Activated CD4-positive, alpha-beta T cell treated with anti-CD3 and anti-CD28 coated beads for 4 hours (primary cell): ENCODE measurements at places on chromosomes 13 and 19.

- no peak for DNase-seq
Observed at GRCh38 chr19:7934766-7935165, 8.7 kb downstream of the TIMM44 start.

GRCh38 chr19:19250196-19250801 is 22.8 kb downstream of the TM6SF2 start:
- no peak for DNase-seq

- DNase-seq = no peak
Observed at GRCh38 chr13:26111797-26112196, 60.0 kb upstream of the SHISA2 start.

DNA sequence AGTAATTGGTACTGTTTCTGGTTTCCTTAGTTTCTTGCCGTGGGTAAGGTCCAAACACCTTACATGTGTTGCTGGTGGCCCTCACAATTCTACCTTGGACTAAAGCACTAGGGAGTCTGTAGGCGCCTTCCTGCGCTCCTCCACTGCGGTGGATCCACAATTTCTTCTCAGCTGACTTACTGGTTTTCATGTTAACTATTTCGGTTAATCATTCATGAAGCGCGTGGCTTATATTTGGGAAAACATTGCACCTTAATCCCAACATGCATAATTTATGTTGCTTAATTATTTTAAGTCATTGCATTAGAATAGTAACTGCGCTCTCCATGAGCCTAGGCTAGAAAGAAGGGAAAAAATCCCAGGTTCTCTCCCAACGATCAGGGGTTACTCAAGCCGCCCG is 37.7 kb downstream of the ARHGEF7 start:
- DNase-seq = no peak

- DNase-seq = no peak
Observed at GRCh38 chr19:4521170-4521887, 3.0 kb upstream of the PLIN4 start.

DNA sequence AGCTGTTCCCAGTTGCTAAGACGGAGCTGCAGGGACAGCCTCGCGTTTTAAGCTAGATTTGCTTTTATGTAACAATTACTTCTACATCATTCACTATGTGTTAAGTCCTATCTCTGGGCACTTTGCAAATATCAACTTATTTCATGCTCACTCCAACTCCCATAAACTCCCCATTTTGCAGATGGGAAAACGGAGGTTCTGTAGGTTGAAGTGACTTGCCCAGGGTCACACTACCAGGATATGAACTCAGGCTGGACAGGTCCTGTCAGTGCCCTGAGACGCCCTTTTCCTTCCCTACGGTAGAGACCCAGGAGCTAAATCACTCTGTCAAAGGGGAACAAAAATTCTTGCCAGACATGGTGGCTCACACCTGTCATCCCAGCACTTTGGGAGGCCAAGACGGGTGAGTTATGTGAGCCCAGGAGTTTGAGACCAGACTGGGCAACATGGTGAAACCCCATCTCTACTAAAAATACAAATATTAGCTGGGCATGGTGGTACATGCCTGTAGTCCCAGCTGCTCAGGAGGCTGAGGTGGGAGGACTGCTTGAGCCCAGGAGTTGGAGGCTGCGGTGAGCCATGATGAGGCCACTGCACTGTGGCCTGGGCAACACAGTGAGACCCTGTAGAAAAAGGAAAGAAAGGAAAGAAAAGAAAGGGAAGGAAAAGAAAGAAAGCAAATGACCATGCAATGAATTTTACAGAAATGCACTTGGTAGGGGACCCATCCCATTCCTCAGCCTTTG is 14.5 kb upstream of the NFIC start:
- no peak for DNase-seq

DNA sequence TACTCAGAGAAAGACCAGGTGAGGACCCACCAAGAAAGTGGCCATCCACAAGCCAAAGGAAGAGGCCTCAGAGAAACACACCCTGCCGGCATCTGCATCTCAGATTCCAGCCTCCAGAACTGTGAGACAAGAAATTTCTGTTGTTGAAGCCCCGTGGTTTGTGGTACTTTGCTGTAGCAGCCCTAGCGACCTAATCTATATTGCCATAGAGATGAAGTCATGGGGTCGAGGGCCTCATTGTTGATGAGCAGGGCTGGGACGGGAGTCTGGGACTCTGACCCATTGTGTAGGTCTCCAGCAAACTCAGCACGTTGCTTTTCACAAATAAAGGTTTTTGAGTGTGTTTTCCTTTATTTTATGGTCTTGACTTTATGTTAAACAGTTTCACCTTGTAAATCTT is 174.9 kb downstream of the TNFSF13B start:
- no peak for DNase-seq

- no peak for DNase-seq
Observed at GRCh38 chr13:89571676-89572075, 1775.8 kb upstream of the MIR17HG start.

DNA sequence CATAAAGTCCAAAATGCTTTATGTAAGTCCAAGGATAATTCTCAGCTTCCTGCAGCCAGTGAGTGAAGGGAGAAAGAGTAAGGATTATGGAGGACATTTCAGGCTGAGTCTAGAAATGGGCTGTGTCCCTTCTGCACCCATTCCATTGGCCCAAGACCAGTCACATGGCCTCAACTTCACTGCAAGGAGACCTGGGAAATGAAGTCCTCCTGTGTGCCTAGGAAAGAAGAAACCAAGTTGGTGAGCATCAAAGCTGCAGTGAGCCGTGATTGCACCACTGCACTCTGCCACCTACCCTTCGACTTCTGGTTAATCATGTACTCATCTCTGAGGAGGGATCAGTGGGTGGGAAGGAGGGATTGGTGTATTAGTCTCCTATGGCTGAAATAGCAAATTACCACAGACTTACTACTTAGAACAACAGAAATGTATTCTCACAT is 3.6 kb upstream of the CD37 start:
- peak; percentile 58 for DNase-seq

- no peak for DNase-seq
Observed at GRCh38 chr13:77508959-77509620, 26.4 kb upstream of the SCEL start.

- no peak for DNase-seq
Observed at GRCh38 chr19:3646336-3647092, 19.9 kb upstream of the CACTIN start.

DNA sequence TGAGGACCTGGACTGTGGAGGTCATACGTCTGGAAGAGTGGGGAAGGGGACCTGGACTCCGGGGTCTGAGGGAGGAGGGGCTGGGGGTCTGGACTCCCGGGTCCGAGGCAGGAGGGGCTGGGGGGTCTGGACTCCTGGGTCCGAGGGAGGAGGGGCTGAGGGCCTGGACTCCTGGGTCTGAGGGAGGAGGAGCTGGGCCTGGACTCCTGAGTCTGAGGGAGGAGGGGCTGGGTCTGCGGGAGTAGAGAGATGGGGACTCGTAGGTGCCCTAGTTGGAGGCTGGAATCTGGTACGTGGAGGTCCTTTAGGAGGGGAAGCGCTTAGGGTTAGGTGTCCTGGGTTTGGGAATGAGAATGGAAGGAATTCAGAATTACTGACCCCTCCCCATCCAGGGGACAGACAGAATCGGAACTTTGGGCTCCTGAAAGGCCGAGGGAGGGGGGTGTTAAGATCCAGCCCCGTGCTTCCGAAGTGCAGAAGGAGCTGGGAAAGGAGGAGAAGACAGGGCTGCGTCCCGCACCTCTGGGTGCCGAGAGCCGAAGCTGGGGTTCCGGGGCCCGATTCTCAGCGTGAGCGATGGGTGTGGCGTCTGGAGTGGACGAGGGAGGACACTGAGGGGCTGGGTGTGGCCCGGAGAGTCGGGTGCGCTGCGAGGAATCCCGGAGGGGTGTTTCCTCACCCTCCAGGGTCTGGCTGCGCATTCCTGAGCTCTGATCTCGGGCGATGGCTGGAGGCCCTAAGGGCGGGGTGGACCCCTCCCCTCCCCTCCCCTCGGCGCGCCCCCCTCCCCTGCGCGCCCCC is 608 bp downstream of the MYADM start:
- no peak for DNase-seq

- DNase-seq = no peak
Observed at GRCh38 chr13:39682310-39682709, 26.8 kb downstream of the COG6 start.

DNA sequence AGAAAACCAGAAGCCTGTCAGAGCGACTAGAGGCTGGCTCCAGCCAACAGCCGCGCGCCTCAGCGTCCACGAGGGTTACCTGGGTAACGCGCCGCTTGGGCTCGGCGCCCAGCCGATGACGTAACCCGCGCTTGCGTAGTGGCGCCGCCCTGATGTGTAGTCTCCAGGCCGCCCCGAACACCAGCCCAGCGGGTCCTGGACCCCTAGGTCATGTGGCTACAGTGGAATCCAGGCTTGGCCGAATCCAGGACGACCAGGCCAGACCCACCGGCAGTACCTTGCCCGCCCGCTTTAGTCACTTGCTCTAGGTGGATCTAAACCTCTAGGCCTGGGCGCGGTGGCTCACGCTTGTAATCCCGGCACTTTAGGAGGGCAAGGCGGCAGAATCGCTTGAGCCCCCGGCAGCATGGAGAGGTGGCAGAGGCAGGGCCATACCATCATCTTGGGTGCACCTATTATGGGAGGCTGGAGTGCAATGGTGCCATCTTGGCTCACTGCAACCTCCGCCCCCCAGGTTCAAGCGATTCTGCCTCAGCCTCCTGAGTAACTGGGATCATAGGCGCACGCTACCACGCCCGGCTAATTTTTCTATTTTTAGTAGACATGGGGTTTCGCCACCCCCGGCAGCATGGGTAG is 7.2 kb upstream of the ZNF606 start:
- peak; percentile 11 for DNase-seq

DNA sequence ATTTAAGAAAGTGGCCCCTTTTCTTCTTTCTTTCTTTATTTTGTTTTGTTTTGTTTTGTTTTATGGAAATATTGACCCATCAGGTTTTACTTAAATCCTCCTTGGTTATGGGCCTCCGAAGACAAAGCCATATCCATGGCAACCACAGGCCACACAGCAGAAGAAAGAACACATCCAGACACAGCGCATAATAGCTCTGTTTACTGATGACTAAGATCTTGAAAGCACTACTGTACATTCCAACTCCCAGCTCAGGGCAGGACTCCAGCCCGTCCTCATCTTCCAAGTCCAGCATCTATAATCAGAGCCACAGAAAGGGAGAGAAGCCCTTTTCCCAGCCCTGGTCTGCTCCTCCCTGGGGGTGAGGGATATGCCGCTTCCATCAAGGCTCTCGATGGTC is 84.3 kb downstream of the NUFIP1 start:
- no peak for DNase-seq

DNA sequence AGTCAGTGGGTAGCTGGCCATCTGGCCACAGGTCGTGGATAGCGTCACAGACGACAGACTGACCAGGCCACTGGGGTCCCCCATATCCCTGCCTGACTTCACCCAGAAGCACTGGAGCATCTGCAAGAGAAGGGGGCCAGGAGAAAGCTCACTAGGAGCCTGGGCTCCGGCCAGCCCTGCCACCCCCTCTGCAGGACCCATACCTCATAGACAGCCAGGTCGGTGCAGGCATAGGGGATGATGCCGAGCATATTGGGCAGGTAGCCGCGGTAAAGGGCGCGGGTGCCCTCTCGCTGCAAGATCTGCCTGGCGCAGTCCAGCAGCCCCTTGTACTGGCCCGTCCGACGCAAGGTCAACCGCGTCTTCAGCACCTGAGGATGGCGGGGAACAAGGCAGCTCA is 2.5 kb upstream of the KHSRP start:
- no peak for DNase-seq

DNA sequence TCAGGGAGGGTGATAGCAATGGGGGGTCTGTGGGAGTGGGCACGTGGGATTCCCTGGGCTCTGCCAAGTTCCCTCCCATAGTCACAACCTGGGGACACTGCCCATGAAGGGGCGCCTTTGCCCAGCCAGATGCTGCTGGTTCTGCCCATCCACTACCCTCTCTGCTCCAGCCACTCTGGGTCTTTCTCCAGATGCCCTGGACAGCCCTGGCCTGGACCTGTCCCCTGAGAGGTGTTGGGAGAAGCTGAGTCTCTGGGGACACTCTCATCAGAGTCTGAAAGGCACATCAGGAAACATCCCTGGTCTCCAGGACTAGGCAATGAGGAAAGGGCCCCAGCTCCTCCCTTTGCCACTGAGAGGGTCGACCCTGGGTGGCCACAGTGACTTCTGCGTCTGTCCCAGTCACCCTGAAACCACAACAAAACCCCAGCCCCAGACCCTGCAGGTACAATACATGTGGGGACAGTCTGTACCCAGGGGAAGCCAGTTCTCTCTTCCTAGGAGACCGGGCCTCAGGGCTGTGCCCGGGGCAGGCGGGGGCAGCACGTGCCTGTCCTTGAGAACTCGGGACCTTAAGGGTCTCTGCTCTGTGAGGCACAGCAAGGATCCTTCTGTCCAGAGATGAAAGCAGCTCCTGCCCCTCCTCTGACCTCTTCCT is 9.3 kb upstream of the CEACAM7 start:
- DNase-seq = no peak

- DNase-seq = no peak
Observed at GRCh38 chr13:24724714-24725113, 39.3 kb upstream of the RNF17 start.

- DNase-seq = peak; percentile 22
Observed at GRCh38 chr13:24997367-24997967, 98.5 kb upstream of the PABPC3 start.

DNA sequence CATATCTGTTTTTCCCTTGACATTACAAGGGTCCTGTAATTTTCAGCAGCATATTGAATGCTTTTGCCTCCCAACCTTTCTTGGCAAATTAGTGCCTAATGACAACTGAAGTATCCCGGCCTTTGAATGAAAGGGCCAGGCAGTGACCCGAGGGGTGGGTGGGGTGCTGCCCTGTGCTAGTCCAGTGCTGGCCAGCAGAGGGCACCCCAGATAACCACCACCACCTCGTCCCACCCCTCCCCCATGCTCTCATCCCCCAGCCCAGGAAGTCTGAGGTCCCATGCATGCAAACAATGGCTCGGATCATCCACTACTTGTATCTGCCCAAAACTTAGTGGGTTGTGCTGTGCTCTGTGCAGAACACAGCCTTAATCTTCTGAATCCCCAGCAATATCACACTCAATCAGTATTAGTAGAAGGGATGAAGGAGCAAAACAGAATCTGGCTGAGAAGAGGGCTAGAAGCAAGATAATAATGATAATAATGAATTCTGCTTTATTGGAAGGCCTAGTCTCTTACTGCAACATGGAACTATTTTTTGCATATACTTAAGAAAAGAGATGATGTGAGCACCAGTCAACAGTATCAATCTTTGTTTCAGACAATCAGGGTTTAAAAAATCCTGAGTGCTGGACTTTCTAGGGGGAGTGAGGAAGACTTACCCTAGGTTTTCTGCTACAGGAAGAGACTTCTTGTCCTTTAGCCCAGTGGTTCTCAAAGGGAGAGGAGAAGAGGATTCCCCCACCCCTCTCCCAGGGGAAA is 3.8 kb downstream of the ATP12A start:
- peak; percentile 63 for DNase-seq

DNA sequence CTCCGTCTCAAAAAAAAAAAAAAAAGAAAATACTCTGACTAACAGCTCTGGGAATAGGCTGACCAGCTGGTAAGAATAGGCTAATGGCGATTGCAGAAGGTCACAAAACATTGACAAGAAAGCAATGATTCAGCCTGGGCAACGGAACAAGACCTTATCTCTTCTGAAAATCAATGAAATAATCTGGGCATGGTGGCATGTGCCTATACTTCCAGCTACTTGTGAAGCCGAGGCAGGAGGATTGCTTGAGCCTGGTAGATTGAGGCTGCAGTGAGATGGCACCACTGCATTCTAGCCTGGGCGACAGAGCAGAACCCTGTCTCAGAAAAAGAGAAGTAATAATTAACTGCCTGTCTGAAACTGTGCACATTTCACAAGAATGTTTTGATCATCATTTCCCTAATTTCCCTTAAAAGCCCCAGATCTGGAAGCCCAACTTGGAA is 18.8 kb upstream of the MTRF1 start:
- no peak for DNase-seq
